ENCODE measurements at places on chromosomes 11 and 22. TPM values are rescaled to one million over a fixed set of nuclear protein-coding genes. Genes with fewer than 3 reads are reported as not detected.
A peak's percentile ranks its signal among the peaks of the same experiment; 100 is the strongest.

DNA sequence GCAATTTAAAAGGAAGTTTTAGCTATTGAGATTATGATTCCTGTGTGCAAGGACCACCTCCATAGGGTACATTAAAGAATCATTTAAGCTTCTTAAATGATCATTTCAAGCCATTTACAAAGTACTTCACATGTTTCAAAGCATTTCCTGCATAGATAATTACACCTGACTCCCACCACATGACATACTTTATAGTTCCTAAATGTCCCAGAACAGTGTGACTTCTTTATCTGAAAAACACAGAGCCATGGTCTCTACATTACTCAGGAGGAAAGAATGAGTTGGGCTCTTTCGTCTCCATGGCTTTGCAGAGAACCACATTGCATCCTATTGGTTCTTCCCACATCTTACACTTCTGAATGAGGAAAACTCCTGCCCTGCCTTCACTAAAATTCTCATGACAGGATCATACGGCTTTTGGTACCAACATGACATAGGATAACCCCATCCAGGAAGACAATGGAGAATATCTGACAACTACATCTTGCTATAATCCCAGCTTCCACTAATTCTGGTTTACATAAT is 88.6 kb downstream of the ETS1 start:
- H3K27ac ChIP-seq = no peak overlapping the region
- peaks cover 44% of the 10 kb centered on the region for H3K4me1 ChIP-seq
- no peak for DNase-seq
- no peaks in the 10 kb centered on the region for H3K27me3 ChIP-seq
- no peak overlapping the region for H3K4me3 ChIP-seq

DNA sequence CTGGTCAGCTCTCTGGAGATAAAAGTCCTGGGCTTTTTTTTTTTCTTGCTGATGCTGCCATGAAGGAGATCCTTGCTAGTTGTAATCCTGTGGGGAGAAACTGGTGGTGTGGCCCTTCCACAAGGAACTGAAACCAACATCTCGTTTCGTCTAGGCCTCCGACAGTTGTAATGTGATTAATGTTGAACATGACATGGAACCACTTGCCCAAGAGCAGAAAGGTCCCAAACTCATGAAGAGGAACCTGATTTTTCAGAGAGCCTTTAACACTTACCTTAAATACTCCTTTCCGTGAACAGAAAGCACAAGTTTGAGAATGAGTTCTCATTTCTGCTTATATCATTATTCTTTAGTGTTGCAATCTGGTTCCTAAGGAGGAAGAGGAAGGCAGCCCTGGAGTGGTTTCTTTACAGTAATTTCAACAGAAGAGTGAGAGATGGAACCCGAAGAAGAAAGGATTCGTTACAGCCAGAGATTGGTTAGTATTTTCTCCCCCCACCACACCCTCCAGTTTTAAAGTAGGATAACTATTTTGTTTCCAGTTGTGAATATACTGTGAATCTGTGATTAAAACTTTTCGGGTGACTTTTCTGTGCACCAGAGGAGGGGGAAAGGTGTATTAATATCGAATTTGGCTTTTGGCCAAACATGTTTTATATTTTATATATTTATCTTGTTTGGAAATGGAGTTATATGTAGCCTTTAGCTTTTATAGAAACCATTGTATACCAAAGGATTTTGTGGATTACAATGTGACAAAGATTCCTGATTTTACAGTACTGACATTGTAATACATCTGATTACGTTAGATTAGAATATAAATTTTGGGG is 2.0 kb downstream of the KDM2A start:
- no peak for DNase-seq
- no peaks in the 10 kb centered on the region for H3K4me1 ChIP-seq
- H3K27me3 ChIP-seq = no peaks in the 10 kb centered on the region
- peak overlapping the region; percentile 67 for H3K27ac ChIP-seq

DNA sequence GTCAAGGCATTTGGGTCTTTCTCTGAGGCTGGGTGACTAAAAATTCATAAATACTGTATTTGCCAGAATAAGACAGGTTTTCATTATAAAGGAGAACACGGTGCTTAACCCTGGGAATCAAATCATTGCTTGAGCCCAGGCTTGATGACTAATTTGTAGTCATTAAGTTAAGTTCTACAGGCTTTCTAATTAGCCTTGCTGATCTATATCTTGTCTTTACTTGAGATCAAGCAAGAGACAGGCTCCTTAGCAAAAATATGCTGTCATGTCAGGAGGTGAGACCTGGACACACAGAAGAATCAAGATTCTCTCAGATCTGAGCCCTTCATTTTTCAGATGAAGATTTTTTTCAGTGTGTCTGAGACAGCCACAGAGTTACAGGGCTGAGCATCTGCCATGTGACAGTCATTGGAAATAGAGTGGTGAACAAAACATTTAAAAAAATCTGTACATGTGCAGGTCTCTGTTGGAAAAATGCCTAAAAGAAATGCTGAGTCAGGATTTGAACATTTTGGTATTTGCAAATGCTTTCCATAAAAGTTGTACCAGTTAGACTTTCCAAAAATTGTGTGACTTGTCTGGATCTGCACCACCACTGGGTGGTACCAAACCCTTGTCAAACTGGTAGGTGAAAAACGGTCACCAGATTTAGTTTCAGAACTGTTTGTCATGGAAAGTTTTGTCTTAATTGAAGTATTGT is 14.6 kb downstream of the ACAT1 start:
- no peak overlapping the region for H3K27ac ChIP-seq
- no peaks in the 10 kb centered on the region for H3K4me1 ChIP-seq
- DNase-seq = no peak
- H3K4me3 ChIP-seq = no peak overlapping the region
- peaks cover 23% of the 10 kb centered on the region for H3K36me3 ChIP-seq

DNA sequence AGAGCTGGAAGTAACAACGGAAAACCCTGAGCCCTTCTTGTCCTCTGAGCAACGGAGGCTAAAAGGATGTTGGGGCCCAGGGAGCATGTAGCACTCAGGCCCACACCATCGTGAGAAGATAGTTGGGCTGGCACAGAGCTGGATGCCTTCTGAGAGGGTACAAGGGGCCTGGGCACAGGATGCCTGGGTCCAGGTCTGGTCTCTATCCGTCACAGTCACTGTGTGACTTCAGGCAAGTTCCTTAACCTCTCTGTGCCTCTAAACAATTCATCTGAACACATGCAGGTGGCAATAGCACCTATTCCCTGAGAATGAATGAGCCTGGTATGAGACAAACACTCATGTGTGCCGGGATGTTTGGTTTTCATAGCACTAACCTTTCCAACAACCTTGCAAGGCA is 29.2 kb downstream of the MB start:
- no peaks in the 10 kb centered on the region for H3K36me3 ChIP-seq
- no peak for DNase-seq
- no peak overlapping the region for H3K27ac ChIP-seq
- H3K27me3 ChIP-seq = no peaks in the 10 kb centered on the region

- peaks cover 7% of the 10 kb centered on the region for H3K36me3 ChIP-seq
- peak within 1 kb of the TSS; percentile 90 for H3K27ac ChIP-seq
- peak within 1 kb of the TSS; percentile 96 for H3K4me3 ChIP-seq
- no peaks in the 10 kb centered on the region for H3K27me3 ChIP-seq
Observed at GRCh38 chr22:46267431-46268279, at the start of gene TTC38. Gene TTC38 (plus strand): TSS chr22:46268008. CDS start chr22:46268040, 32 bp downstream.

Gene ASRGL1
- 62.2 TPM for total RNA-seq

DNA sequence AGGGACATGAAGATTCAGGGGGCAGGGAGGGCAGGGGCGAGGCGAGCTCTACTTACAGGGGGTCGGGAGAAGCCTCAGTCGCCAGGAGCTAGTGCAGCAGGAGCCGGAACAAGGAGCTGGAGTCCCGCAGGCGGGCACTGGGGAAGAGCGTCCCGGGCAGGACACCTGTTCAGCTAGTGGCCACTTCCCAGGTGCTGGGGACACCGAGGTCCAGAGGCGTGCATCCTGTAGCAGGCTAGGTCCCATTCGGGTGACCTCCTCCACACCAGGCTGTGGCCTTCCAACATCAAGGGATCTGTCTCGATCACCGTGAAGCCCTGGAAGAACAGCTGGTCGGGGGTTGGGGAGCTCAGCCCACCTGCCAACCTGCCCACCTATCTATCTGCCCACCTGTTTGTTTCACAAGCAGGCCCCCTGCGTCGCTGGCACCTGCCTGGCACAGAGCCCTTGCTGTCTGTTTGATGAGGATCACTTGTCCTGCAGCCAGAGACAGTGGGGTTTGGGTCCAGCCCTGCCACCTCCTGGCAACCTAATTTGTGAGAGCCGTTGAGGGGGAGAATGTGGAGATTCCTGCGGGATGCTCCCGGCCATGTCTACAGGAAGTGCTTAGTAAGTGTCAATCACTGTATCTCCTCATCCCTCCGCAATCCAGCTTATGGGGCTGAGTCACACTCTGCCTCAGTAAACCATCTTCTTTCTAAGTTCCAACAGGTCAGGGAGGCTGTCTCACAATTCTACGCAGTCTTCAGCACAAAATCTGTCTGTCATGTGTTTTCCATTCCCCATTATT is 940.9 kb downstream of the BRD1 start:
- no peak overlapping the region for H3K27ac ChIP-seq
- H3K36me3 ChIP-seq = no peaks in the 10 kb centered on the region
- H3K4me1 ChIP-seq = no peaks in the 10 kb centered on the region
- no peak overlapping the region for H3K4me3 ChIP-seq

Gene PLEKHA7
- total RNA-seq = 65.7 TPM

Gene DDTL
- 5.6 TPM for total RNA-seq

- no peaks in the 10 kb centered on the region for H3K27me3 ChIP-seq
- DNase-seq = no peak
- H3K27ac ChIP-seq = no peak overlapping the region
- no peaks in the 10 kb centered on the region for H3K4me1 ChIP-seq
- no peak overlapping the region for H3K4me3 ChIP-seq
- H3K36me3 ChIP-seq = no peaks in the 10 kb centered on the region
Observed at GRCh38 chr22:47299211-47299862, 536.9 kb downstream of the TBC1D22A start.

Gene CARS1
- total RNA-seq = 49.5 TPM

Gene OR5B21
- total RNA-seq = not detected

Gene FOLR1
- 41.2 TPM for total RNA-seq

DNA sequence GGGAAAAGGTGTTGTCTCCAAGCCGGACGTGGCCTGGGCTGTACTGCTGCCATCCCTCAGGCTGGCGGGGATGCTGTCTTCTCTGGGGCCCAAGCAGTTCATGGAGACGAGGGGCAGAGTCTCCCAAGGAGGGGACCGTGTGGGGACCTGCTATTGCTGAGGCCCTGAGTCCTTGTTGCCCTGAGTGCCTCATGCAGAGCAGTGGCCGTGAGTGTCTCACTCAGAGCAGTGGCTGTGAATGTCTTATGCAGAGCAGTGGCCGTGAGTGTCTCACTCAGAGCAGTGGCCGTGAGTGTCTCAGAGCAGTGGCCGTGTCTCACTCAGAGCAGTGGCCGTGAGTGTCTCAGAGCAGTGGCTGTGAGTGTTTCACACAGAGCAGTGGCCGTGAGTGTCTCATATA is 54.7 kb downstream of the GRAMD4 start:
- peaks cover 2% of the 10 kb centered on the region for H3K36me3 ChIP-seq
- H3K4me1 ChIP-seq = no peaks in the 10 kb centered on the region
- no peak overlapping the region for H3K4me3 ChIP-seq
- H3K27ac ChIP-seq = no peak overlapping the region
- no peaks in the 10 kb centered on the region for H3K27me3 ChIP-seq
